ENCODE measurements at places on chromosomes 6 and 20.
A peak's percentile ranks its signal among the peaks of the same experiment; 100 is the strongest.

DNA sequence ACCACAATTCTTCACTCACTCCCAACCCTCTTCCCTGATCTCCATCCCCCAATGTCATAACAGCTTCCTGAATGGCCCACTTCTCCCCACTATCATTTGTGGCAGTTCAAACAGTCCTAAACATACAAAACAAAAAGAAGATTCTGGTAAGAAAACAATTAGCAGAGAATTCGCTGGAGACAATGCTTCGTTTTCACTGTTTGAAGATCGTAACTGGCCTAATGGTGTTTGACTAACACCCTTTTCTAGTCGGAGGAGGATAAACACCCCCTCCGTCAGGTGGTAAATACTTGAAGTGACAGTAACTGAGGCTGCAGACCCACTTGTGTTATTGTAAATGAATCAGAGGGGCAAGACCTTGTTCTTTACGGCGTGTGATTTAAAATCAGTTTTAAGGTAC lies 3.8 kb downstream of the EYA2 start:
- no peak for DNase-seq

DNA sequence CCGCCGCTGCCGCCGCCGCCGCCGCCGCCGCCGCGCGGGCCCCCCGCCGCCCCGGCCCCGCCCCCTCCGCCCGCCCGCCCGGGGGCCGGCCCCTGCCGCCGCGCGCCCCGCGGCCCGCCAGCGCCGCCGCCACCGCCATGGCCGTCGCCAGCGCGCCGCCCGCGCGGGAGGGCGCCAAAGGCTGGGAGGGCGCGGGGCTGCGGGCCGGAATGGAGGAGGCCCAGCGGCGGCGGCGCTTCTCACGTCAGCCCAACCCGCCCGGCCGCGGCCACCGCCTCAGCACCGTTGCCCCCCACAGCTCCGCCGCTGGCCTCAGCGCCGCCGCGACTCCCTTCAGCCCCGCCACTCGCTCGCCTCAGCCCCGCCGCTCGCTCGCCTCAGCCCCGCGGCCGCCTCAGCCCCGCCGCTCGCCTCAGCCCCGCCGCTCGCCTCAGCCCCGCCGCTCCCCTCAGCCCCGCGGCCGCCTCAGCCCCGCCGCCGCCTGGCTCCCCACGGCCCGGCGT lies 258 bp downstream of the PHF10 start:
- peak; percentile 47 for DNase-seq

DNA sequence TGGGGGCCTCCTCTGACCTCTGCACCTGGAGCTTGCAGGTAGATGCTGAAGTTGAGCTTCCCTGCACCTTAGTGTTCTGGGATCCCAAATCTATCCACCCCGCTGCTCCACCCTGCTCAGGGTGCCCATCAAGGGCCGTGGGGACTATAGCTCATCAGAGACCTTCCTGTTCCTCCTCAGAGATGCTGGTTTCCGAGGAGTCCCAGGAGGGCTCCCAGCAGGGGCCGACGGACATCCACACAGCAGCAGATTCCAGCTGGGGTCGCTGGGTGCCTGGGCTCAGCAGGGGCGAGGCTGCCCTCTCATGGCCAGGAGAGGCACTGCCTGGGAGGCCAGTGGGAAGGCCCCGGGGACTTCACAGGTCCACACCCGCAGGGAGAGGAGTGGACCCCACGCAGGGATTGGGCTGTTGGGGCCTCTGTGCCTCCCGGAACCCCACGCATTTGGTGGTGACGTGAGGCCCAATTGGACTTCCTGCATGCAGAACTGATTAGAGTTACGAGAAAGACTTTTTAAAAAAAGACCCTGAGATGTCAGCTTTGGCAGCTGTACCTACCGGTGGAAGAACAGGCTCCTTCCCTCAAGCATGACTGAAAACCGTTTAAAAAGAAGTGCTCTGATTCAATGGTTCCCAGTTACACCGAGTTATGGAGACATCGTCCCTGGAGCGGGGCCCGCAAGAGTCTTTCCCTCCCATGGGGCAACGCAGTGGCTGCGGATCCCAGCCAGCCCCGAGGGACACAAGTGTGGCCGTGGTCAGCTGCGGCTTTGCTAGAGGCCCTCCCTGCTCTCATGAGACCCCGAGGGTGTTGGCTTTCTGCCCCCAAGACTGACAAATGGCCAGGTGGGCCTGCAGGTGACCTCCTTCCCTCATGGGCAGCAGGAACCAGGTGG lies 25.3 kb upstream of the SLCO4A1 start:
- DNase-seq, result peak; percentile 75

DNA sequence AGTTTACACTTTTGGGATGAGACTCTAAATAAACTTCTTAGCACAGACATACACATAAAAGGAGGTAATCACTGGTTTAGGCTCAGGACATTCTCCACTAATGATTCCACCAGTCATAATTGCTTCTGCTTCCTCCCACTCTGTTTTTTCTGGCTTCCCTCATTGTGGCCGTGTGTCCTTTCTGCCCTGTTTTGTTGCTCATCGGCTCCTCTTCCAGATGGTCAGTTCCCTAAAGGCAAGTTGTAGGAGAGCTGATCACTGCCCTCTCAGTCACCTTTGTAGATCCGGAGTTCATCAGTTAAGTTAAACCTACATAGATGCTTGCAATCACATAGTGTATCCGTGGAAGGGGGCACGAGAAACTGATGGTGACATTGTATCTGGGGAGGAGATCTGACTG lies 200.5 kb upstream of the ARG1 start:
- no peak for DNase-seq

DNA sequence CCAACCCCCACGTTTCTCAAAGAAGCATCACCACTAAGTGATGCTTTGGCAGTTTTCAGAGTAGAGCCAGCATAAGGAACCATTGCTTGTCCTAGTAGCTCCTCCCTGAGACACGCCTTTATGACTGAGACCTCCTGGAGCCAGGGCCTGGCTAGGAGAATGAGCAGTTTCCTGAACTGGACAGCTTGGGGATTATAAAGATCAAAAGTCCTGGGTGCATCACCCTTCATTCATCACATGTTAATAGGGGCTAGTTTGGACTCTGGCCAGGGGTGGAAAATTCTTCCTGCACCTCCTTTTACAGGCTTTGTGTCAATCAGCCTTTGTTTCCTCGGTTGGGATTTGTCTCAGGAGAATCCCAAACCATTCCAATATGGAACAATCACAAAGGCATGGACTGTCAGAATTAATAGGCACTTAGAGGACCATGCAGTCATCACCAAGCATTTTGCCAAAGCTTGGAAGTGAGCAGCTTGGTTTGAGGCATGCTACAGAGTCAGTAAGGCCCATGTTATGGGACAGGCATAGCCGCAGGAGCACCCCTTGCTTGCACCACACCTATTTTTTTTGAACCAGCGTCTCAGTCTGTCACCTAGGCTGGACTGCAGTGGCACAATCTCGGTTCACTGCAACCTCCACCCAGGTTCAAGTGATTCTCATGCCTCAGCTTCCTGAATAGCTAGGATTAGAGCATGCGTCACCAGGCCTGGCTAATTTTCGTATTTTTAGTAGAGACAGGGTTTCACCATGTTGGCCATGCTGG lies 64.9 kb upstream of the TGM3 start:
- no peak for DNase-seq

GRCh38 chr6:118813775-118814174 lies 80.2 kb upstream of the ASF1A start:
- no peak for DNase-seq

- DNase-seq, result no peak
Measured at GRCh38 chr6:23533311-23533710, 592.7 kb upstream of the NRSN1 start.

DNA sequence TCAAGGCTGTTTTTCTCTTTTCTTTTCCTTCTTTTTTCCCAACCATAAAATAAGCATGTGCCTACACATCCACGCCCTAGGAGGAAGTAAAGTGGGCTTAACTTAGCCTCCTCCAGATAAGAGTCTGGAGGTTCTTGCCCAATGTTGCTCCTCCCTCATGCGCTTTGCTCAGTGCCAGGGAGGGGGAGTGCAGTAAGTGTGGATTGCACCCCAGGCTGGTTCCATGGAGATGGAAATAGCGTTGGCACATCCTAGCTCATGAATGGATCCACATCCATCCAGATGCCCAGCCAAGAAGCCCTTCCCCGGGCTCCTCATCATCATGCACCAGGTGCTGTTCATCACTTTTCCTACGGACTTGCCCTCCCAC lies 58.2 kb downstream of the NEDD9 start:
- DNase-seq, result no peak

DNA sequence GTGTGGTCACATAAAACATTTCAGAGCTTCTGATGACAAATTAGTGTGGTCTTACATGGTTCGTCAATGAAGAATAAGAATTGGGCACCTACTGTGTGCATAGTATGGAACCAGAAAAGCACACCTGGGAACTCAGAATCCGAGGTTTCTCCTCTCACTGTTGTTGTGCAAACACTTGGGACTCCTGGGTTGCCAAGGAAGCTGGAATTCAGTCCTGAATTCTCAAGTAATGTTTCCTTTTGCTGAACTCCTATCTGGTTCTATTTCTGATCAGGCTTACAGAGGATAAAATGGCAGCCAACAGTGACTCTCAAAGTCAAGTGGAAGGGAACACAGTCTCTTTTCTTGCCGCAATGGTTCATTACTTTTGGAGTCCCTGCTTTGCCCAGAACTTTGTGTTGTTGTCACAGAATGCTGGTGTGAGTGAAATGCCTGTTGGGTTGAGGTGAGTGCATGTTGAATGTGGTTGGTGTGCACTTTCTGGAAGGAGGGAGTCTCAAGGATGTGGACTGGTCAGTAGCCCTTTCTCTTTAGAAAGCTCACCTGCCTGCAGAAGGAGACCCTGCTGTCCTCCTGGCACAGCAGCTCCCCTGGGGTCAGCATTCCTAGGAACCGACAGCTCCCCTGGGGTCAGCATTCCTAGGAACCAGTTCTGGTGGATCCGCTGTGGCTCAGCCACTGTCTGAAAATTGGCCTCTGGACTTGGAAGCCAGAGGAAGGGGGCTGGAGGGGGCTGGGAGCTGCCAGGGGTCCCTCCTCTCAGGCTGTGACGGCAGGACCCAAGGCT lies 1.4 kb downstream of the UNC93A start:
- DNase-seq, result no peak

DNA sequence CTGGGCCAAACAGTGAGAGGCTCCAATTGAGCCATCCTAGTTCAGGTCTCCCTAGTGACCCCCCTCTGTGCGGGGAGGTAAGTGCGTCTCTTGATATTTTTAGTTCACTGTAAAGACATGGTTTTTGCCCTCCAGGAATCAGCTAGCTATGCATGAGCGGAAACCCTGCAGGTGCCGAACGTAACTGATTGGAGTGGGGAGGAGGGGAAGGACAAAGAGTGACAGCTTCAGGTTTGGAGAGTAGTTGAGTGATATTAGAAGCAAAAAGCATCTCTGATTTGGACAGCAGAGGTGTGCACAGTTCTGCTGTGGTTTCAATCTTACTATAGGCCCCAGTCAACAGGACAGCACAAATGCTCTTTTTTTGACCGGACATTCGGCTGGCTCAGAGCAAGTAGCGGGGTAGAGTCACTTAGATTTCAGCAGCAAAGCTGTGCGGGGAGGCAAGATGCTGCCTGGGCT lies 31.8 kb downstream of the TBC1D7 start:
- no peak for DNase-seq

DNA sequence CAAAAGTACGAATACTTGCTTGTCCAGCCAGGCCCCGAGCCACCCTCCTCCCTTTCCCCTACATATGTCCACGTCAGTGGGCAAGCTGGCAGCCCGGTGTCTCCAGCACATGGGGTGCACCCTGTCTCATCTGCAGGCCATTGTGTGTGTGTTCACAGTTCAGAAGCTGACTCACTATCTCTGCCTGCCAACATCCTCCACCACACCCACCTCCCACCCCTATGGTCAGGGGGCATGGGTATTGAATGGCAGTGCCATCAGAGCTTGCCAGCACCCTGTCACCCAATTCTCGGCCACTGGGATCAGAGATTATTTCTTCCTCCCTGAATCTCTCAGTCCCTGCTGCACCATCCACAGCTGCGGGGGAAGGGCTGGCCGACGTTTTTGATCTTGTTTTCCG lies 195.7 kb downstream of the FARS2 start:
- DNase-seq, result no peak

- DNase-seq, result no peak
Measured at GRCh38 chr20:12965870-12966251, 42.9 kb upstream of the SPTLC3 start.

- no peak for DNase-seq
Measured at GRCh38 chr6:63743691-63744090, 108.1 kb downstream of the PHF3 start.

GRCh38 chr6:16844183-16844582 lies 82.9 kb upstream of the ATXN1 start:
- no peak for DNase-seq

GRCh38 chr6:36793913-36794712 lies 45.1 kb downstream of the CPNE5 start:
- DNase-seq, result no peak

DNA sequence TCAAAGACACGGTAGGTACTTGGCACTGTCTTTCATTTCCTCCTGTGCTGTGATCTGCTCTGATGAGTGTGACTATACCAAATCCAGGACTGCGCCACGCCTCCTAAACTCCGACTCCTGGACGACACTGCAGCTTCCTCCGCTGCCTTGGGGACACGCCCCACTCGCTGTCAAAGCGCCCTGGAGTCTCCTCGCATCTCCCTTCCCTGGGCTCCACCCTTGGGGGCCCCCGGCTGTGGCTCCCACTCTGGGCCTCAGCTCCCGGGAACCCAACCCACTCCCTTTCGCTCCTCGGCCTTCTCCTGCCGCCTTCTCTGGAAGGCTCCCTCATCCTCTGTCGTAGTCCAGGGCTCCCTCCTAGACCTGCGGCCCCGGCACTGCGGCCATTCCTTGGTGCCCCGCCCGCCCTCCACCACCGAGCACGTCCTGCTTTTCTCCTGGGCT lies 61.2 kb downstream of the RSPH3 start:
- DNase-seq, result peak; percentile 28

DNA sequence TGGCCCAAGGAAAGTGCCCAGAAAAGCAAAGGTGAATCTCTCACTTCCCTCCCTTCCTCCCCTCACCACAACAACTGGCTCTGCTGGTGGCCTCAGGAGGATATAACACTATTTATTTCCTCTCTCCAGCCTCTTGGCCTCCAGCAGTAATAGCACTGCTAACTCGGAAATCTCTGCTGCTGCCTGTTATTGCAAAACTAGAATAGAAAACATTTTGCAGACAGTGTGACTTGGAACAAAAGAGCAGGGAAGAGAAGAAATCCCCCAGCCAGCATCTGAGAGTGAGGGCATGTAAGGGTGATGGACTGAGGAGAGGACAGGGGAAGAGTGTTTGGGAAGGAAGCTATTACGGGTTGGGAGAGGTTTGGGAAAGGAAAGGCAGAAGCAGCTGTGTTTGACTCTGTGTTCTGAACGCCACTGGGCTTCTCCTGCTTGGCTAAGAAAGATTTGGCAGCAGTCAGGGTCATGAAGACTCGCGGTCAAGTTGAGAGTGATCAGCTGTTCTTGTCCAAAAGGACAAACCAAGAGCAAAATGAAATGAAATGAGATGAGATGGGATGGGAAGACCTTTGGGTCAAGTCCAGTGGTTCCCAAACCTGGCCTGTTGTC lies 81.0 kb upstream of the SNX9 start:
- DNase-seq, result no peak

- DNase-seq, result no peak
Measured at GRCh38 chr6:169752074-169752623, 727 bp downstream of the ERMARD start.
